COLO829 (cell line): ENCODE measurements at places on chromosomes 1 and 21.

DNA sequence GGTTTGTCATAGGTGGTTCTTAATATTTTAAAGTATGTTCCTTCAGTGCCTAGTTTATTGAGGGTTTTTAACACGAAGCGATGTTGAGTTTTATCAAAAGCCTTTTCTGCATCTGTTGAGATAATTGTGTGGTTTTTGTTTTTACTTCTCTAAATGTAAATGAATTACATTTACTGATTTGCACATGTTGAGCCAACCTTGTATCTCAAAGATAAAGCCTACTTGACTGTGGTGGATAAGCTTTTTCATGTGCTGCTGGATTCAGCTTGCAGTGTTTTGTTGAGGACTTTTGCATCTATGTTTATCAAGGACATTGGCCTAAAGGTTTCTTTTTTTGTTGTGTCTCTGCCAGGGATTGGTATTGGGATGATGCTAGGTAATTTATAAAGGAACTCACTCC is 142.5 kb downstream of the PRDM2 start:
- no peak for DNase-seq

DNA sequence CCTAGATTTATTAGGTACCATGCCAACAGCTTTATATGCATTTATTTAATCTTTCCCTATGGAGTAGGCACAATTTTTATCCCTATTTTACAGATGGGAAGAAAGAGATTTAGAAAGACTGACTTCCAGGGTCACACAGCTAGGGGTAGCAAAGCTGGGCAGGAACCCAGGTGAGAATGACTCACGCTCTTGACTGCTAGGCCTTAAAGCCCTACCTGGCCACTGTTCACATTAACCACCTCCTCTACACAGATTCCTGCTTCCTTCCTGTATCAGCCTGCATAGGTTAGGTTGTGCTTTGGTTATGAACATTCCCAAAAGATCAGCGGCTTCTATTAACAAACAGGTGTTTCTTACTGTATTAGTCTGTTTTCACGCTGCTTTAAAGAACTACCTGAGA is 53.2 kb downstream of the DNAJC6 start:
- no peak for DNase-seq

DNA sequence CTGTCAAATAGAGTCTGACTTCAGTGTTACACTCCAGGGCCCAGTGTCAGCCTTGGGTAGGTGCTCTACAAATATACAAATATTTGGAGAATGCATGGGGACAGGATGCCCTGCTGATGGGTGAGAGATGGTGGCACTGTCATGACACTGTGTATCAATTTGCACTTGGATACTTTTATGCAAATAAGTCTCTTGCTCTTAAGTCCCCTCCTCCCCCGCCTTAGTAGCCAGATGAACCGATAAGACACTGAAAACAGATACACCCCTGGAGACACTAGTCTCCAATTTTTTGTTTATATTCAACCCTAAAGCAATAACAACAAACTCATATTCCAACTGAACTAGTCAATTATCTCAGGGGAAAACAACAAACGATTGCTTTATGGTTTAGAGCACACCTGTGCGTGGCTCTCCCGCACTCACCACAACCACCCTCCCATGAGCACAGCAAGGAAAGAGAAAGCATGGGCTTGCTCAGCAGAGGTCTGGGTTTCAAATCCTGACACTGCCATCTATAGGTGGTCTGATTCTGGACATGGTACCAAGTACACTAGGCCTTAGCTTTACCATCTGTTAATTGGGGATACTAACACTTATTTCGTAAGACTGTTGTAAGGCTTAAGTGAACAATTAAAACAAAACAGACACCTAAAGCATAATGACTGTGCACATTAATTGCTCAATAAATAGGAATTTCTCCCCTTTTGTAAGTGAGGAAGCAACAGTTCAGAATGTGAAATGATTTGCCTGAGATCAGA is 50.3 kb downstream of the HIVEP3 start:
- DNase-seq, result no peak

- DNase-seq, result no peak
Observed at GRCh38 chr1:59815892-59816291, 1.1 kb downstream of the HOOK1 start.

DNA sequence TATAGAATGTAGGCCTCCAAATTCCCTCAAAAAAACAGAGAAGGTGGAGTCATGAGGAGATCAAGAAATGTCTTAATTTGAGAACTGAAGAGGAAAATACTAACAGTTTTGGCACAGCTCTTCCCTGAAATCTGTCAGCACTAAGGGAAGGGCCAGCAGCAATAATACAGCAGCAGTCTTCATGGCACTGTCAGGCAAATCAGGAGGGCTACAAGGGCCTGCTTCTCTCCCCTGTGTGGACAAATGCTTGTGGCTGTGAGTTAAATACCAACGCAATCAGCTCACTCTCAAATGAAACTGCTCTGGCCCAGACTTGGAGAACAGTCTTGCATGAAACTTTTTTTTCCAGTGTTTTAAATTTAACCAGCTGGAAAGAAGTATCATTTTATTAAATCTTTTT is 20.5 kb upstream of the CNN3 start:
- no peak for DNase-seq

- peak; percentile 74 for DNase-seq
Observed at GRCh38 chr1:8848663-8849386, 29.7 kb downstream of the ENO1 start.

- DNase-seq, result peak; percentile 54
Observed at GRCh38 chr1:115980998-115981993, 5.0 kb downstream of the SLC22A15 start.

DNA sequence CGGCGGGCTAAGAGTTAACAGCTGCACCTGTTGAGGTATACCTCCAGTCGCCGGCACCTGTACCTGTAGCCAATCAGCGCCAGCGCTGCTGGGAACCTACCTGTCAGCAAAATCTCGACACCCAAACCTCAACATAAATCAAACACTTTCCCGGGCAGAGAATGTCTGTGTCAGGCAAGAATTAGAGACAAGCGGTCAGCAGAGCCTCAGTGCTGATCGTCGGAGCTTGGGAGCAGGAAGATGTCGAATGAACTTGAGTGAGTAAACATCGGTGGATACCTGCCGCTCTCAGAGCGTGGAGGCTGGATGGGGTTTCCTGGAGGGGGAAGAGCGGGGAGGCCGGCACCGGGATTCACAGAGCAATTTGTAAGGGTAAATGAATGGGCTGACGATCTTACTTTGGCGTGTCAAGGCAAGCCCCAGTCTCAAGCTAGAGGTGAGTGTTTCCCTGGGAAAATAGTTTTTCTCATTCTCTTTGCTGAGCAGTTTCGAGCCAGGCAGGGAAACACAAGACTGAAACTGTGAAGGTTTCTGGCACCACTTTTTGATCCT is at the start of gene GRHL3:
Gene GRHL3 (plus strand): TSS at position 46 of the 552 bp plus-strand sequence. CDS start 195 bp downstream, at position 241.
- DNase-seq, result no peak

GRCh38 chr1:221849897-221850296 is 108.0 kb upstream of the DUSP10 start:
- DNase-seq, result no peak

DNA sequence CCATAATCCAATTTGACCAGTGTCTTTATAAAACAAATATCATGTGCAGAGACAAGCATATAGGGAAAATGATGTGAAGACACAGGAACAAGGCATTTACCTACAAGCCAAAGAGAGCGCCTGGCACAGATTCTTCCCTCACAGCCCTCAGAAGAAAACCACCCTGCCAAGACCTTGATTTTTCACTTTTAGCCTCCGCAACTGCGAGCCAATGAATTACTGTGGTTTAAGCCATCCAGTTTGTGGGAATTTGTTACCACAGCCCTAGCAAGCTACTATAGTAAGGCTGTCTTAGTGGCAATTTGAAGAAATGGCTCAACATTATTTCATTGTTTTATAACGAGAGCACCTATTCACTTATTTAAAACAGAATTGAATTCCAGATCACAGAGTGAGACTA is 85.7 kb upstream of the CCDC190 start:
- DNase-seq, result no peak

DNA sequence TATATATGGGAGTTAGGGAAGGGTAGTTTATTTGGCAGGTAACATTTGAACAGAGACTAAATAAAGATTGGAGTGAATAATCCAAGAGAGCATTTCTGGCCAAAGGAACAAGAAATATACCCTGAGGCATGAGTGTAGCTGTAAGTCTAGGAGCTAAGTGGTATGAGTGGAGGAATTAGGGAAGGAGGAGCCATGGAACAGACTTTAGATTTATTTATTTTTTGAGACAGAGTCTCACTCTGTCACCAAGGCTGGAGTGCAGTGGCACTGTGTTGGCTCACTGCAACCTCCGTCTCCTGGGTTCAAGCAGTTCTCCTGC is 18.4 kb downstream of the CAPZA1 start:
- no peak for DNase-seq

DNA sequence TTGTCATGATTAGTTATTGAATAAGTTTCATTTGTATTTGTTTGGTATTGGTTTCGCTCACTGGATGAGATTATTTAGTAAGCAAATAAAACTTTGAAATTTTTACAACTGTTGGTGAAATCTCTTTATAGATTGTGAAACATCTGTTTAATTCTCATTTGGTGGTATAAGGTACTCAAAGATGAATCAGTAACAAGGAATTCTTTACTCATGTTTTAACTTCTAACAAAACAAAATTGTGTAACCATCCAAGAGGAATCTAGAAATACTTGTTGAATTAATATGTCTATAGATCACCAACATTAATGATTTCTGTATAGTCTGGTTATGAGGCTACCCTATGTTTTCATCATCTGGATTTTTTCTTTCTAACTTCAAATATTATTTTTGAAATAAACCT is 62.8 kb upstream of the USP25 start:
- DNase-seq, result no peak

DNA sequence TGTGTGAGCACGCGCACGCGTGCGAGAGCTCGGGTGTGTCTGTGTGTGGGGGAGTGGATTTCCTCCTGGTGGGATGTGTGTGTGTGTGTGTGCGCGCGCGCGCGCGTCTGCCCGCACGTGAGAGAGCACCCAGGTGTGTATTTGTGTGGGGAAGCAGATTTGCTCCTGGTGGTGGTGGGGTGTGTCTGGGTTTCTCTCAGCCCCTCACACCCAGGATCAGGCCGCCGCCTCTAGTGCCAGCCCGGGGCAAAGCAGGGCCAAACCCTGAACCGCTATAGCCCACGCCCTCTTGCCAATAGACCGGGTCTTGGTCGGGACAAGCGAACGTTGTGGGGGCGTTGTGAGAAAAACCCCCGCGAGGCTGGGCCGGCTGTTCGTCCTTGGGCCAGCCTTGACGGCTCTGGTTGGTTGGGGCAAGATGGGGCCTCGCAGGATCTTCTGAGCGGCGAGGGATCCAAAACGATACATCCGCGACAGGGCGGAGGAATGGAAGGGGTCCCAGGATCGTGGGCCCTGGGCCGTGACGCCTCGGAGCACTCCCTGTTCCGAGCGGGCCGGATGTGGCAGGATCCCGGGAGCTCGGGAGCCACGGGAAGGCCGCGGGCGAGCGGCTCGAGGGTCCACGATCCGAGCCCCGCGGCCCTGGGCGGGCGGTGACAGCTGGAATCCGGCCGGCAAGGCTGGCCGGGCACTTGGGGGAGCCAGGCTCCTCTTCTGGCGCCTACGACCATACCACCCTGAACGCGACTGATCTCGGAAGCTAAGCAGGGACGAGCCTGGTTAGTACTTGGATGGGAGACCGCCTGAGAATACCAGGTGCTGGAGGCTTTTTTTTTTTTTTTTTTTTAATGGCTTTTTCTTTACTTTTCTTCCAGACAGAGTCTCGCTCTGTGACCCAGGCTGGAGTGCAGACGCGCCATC is 68.2 kb downstream of the RNF187 start:
- no peak for DNase-seq

- no peak for DNase-seq
Observed at GRCh38 chr1:209838537-209838936, 10.8 kb downstream of the UTP25 start.

DNA sequence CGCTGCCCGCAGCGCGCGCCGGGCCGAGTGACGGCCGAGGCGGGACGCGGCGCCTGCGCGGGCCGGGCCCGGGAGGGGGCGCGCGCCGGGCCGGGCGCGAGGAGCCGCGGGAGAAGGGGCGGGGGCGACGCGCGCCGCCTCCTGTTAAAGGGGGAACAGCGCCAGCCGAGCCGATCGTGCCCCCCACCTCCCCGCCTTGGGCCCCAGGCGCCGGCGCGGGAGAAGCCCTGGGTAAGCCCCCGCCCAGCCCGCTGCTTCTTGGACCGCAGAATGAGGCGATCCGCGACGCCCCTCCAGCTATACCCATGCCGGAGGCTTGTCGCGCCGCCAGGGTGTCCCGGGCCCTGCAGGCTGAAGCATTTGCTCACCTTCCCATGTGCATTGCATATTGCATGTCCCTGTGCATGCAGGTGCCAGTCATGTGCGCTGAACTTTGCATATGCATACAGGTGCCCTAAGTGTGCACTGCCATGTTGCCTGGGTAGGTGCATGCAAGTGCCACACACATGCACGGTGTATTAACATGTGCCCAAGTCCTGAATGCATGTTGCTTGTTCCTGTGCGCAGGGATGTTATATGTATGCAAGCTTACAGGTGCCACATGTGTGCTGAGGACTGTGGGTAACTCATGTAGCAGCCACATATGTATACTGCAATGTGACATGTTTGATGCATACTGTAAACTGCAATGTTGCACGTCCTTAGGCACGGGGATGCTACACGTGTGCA is at the start of gene ADGRB2:
Gene ADGRB2 (minus strand): TSS at position 29 of the 729 bp plus-strand sequence. CDS start 7,119 bp downstream, outside the sequence.
- DNase-seq, result no peak

DNA sequence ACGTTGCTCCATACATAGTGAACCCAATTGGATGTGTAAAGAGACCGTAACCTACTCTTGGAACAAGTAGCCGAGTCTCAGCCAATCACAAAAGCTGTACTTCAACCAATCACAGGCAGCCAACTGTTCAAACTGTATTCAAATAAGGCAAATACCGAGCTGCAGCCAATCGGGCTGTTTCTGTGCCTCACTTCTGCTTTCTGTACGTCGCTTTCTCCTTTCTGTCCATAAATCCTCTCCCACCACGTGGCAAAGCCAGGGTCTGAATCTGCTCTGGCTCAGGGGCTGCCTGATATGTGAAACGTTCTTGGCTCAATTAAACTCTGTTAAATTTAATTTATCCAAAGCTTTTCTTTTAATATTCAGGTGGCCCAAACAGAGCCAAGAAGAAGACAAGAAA is 210.3 kb downstream of the URB2 start:
- DNase-seq, result no peak
